ENCODE measurements at places on chromosomes 12 and 14.

- DNase-seq = no peak
Measured at GRCh38 chr12:122308811-122309210, 42.5 kb upstream of the VPS33A start.

- DNase-seq = no peak
Measured at GRCh38 chr12:81181691-81182090, 103.8 kb downstream of the ACSS3 start.

- no peak for DNase-seq
Measured at GRCh38 chr12:115227137-115227615, 543.2 kb upstream of the TBX3 start.

GRCh38 chr12:111687255-111687654, 1.4 kb downstream of the ACAD10 start:
- DNase-seq = no peak

DNA sequence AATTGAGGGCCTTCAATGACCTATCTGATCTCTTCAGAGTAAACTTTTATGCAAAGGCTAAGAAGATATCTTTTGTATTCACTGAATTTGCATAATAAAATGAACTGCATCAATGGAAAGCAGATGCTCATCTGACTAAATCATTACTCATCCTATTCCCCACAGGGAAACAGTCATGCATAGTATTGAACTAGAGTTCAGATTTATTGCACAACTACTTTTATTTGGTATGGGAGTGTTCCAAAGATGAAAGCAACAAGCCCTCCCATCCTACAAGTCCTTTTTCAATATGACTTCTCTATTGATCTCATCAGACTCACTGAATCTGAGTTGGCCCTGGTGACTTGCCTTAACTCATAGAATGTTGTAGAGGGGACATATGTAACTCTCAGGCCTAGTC, 159.8 kb downstream of the KITLG start:
- no peak for DNase-seq

- no peak for DNase-seq
Measured at GRCh38 chr12:5912437-5913334, 32.4 kb downstream of the ANO2 start.

DNA sequence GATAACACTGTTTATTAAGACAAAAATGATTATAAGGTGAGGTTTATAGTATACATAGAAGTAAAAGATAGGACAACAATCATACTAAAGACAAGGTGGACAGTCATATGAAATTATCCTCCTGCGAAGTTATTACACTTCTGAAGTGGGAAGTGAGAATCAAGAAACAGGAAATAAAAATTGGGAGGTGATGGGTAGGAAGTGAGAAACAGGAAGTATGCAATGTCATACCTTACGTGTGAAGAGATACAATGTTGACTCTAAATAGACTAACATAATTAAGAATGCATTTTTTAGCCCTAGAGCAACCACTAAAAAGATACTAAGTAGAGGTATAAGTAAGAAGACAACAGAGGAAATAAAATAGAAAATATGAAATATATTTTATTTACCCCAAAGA, 43.7 kb downstream of the GRIN2B start:
- DNase-seq = no peak

DNA sequence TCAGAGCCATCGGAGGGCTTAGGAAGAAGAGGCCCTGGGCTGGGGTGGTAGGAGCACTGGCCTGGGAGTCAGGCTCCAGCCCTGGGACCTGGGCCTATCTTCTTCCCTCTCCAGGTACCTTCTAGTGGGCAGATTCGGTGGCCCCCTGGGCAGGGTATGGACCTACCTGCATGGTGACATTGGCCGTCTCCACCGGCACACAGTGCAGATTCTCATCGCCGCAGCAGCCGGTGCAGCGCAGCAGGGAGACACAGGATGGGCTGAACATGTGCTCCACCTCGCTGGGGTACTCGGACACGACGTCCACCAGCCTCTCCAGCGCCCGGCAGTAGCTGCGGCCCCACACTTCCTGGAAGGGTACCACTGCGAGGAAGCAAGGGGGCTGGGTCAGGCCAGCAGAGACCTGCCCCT, 6.2 kb downstream of the PGF start:
- no peak for DNase-seq

GRCh38 chr12:6430124-6430989, 14.4 kb upstream of the CD27 start:
- DNase-seq = no peak

DNA sequence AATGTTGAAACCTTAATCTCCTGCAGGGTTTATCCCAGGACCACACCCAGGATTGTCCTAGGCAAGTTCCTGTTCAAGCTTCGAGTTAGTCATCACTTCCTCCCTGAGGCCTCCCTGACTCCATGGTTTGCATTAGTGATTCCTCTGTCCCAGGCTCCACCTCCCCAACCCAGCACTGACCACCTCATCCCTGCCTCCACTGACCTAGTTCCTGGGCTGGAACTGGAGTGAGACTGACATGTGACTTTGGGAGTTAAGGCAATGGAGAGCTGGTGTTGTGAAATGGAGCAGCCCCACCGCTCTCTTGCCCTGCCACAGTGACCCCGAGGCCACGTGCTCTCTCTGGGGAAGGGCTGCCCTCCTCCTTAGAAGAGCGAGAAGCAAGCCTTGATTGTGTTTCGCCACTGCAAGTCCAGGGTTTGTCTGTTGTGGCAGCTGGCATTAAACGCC, 15.8 kb upstream of the DTX1 start:
- no peak for DNase-seq

DNA sequence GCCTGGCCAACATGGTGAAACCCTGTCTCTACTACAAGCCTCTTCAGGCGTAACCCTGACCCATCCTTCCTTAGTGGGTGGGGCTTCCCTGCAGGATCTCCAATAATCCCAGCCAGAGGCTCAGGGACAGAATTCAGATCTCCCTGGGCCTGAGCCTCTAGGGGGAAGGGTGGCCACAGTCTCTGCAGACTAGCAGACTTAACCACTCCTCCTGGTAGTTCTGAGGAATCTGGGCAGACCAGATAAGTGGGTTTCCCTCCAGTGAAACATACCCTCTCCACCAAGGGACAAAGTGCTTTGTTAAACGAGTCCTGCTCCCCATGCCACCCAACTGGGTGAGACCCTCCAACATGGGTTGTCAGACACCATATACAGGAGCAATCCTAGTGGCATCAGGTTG, 36.6 kb upstream of the TRIM9 start:
- no peak for DNase-seq

DNA sequence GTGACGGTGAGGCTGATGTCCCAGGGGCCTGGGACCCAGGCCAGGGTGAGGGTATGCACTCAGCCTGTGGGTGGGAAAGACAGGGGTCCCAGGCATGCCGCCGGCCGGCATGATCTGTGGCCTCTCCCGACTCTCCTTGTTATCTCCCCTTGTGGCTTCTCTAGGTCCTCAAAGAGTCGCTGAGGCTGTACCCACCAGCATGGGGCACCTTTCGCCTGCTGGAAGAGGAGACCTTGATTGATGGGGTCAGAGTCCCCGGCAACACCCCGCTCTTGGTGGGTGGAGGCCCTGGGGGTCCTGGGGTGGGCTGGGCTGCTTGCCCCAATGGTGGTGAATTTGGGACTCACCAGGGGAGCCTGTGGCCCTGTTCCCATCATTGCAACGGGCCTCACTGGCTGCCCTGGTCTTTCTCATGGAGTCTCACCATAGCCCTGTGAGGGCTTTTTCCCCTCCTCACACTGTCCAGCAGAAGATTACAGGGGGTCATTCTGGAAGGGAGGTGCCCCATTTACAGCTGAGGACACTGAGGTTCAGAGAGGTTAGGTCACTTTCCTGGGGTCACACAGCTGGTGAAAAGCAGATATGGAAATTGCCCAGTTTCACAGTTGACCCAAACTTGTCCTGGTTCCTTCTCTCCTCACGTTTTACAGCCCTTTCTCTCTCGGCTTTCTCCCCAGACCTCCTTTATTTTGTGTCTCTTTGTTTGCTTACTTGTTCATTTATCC, 37.9 kb downstream of the CYP46A1 start:
- no peak for DNase-seq

DNA sequence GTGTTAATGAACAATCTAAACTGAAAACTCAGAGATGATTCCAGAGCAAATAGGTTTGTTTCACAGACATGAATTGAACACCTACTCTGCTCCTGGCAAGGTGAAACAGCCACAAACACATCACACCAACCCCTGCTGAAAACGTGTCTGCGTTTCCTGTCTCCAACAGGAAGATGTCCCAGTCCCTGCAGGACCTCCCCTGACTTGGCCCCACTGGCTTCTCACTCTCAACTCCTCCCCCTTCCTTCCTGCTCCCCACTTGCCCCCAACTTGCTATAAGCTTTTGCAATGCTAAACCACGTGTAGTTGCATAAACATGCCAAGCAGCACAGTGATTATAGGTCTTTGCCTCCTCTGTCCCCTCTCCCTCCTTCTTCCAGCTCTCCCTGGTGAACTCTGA, 567.6 kb downstream of the BCL11B start:
- no peak for DNase-seq

DNA sequence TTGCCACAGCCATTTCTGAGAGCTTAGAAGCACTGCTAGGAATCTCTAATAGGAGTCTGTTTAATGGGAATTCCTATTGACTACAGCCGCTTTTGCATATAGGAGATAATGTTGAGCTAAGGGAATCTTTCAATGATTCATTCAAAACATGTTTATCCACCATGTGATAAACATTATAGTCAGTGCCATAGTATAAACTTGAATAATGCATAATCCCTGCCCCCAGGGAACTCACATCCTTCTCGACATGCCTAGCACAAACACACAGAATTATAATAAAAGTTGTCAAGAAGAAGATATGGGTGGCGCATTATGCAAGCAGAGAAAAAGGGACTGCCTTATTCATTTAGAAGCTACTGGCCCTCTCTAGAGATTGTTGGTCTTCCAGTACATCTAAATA, 248.0 kb downstream of the DAD1 start:
- no peak for DNase-seq
